ENCODE measurements at places on chromosomes 12 and 14.

GRCh38 chr12:77734214-77734883, 96.3 kb upstream of the NAV3 start:
- peak; percentile 40 for DNase-seq

- DNase-seq, result peak; percentile 2
Observed at GRCh38 chr14:39957290-39957689, 525.1 kb upstream of the FBXO33 start.

GRCh38 chr12:106238146-106238545, 9.7 kb downstream of the CKAP4 start:
- no peak for DNase-seq

DNA sequence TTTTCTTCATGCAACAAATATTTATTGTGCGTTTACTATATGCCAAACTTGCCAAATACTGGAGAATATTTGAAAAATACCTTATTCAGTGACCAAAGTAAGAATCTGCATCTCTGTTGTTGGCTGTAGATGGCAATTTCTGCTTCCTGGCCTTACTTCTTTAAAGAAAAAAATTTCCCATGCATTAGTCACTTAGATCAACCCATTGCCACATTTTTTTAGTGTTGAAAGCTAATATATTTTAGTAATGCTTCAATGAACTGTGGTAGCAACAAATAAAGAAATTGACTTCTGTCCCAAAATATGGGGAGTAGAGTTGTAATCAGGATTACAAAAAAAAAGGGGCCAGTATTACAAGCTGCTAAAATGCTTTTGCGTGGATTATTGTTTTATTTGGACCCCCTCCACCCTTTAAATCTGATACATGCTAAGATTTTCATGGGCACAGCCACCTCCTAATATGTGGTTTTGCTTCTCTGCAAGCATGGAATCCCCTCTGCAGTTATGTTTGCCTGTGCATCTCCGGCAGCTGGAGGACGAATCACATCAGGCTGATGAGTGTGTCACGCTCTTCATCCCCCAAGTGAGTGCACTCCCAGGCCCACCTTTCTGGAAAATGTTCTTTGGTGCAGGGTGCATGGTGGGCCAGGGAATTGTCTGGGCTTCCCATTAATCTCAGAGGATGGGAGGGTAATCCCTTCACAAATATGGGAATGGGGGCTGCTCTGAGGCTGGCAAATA, 38.1 kb upstream of the PTCSC3 start:
- DNase-seq, result no peak

GRCh38 chr12:2373307-2373706, 320.5 kb downstream of the CACNA1C start:
- DNase-seq, result no peak

DNA sequence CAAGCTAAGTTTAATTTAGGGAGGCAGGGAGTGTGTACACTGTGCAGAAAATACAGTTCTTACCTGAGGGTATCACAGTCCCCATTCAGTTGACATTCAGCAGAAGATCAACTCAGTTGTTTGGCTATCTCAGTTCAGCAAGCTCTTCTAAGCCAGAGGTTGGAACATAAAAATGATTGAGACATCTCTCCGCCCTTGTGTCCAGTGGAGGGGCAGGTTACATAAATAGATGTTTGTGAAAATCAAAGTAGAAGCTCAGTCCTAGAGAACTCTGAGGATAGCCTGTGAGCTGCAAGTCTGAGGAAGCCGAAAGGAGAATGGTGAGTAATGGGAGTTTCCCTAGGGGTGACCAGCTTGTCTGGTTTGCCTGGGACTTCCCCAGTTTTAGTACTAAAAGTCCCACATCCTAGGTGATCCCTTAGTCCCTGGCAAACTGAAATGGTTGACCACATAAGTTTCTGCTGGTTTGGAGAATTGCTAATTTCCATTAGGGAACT, 251.4 kb upstream of the ATP2B1 start:
- DNase-seq, result no peak
